Naive thymus-derived CD4-positive, alpha-beta T cell (primary cell): ENCODE measurements at places on chromosomes 13 and 19.
A peak's percentile ranks its signal among the peaks of the same experiment; 100 is the strongest.

DNA sequence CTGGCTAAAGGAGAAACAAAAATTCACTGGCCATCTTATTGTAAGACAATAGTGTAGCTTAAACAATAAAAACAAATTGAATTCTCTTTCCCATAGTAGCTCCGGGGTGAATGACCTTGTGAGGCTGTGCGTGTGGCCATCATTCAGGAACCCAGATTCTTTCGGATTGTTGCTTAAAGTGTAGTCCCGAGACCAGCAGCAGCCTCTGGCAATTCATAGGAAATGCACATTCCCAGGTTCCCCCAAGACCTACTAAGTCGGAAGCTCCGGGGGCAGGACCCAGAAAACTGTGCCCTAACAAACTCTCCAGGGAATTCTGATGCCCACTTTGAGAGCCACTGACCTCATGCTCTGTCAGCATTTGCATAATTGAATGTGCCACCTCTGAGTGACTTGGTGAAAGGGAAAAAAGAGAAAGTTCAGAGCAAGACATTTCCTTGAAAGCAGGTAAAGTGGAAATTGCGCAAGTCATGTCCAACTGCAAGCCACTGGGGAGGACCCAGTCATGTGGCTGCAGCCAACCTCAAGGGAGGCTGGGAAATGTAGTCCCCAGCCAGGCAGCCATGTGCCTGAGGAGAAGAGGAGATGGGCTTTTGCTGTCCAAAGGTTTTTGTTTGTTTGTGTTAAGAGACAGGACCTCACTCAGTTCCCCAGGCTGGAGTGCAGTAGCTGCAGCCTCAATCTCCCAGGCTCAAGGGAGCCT lies 50.7 kb upstream of the PNMA8B start:
- DNase-seq: no peak

- peak; percentile 67 for DNase-seq
These were observed 190.9 kb downstream of the COL4A1 start for GRCh38 chr13:110116072-110116487.

DNA sequence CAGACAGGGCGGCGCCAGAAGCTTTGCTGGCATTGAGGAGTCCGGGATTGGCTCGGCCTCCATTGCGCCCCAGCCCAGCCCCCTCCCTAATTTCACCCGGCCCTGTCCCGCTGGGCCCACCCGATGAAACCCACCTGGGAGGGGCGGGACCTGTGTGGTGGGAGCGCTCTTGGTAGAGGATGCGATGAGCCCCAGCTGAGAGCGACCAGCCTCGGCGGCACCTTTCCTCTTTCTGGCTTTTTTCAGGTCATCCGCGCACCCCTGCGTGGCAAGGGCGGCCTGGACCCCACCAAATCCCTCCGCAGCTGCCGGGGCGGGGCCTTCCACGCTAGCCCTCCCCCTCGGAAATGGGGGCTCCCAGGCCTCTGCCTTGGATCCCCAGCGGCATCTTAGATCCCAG lies at the start of gene ZGLP1:
TSS of gene ZGLP1 (minus strand) at position 393 of the 400 bp plus-strand sequence.
- DNase-seq: no peak

GRCh38 chr13:32284927-32285632 lies 30.1 kb downstream of the ZAR1L start:
- no peak for DNase-seq

DNA sequence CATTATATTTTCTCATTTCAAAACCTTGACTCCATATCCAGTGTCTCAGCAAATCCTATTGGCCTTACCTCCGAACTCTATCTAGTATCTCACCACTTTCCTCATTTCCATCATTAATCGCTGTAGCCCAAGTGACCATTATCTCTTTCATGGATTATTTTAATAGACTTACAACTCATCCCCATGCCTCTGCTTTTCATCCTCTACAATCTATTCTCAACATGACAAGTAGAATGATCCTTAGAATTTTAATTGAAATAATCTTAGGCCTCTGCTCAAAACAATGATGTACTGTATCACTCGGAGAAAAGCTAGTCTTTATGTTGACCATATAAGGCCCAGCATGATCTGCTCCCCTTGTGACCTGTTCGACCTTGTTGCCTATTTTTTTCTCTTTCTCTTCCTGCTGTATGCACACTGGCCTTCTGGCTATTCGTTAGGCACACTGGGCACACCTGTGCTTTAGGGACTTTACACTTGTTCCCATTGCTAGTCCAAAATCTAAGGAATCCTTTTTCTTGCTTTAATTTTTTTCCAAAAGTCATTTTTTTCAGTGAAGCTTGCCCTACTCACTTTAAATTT lies 21.4 kb downstream of the DNAJC15 start:
- no peak for DNase-seq

GRCh38 chr13:104267206-104267811 lies 1201.1 kb upstream of the SLC10A2 start:
- DNase-seq: no peak

GRCh38 chr13:113210833-113211232 lies 1.4 kb downstream of the CUL4A start:
- DNase-seq: no peak

DNA sequence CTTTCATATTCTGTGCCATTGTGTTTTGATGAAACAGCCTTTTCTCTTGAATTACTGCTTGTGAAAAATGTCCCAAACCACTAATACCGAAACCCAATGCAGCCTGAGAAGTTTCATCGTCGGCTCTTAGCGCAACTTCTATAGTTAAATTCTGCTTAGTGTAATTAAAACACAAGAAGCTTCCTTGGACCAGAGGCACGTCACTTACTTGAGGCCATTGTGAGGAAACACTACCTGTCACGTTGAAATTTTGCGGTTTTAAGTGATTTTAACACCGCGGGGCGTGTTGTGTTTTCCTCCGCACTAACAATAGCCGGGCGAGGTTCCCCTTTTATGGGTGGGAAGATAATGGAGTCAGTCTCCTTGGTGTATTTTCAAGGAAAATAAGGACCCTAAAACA lies 70.9 kb downstream of the GGACT start:
- no peak for DNase-seq

- DNase-seq: no peak
These were observed 762 bp downstream of the ZNF45 start for GRCh38 chr19:43934055-43934984.

GRCh38 chr13:30872685-30873461 lies 33.2 kb upstream of the MEDAG start:
- no peak for DNase-seq

DNA sequence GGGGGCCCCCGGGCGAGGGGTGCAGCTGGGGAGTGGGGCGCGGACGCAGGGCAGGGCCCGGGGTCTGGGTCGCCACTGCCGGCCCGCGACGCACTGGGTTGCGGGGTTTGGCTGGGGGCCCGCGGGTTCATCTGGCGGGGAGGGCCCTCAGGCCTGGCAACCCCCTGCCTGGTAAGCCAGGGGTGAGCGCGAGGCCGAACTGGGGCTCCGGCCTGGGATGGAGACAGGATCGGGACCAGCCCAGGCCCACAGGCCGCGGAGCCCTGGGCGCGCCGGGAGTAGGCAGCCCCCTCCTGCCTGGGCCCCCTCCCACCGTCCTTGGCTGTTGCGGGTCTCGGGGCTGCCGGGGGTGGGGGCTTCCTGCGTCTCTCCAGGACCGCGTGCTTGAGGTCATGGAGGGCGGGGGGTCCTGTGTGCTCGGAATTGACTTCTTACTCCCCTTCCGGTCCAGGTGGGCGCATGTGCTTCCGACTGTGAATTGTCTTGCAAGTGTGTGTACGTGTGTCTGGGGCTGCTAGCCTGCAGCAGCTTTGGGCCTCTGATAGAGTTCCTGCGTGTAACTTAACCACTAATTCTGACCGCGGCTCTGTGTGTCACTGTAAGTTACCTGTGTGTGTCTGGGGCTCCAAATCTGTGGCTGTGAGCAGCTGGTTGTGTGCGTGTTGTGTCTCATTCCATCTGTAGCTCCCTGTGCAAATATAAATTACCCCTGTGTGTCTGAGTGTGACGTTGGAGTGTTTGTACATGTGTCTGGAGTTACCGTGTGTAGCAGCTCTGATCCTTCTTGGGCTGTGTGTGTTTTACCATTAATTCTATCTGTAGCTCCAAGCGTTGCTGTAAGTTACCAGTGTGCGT lies 751 bp downstream of the GRAMD1A start:
- no peak for DNase-seq

GRCh38 chr19:1173159-1173844 lies 766 bp downstream of the SBNO2 start:
- DNase-seq: no peak

GRCh38 chr13:43988302-43988701 lies 108.6 kb downstream of the LACC1 start:
- DNase-seq: no peak

- DNase-seq: no peak
These were observed 262.1 kb downstream of the DCT start for GRCh38 chr13:94217370-94217769.

DNA sequence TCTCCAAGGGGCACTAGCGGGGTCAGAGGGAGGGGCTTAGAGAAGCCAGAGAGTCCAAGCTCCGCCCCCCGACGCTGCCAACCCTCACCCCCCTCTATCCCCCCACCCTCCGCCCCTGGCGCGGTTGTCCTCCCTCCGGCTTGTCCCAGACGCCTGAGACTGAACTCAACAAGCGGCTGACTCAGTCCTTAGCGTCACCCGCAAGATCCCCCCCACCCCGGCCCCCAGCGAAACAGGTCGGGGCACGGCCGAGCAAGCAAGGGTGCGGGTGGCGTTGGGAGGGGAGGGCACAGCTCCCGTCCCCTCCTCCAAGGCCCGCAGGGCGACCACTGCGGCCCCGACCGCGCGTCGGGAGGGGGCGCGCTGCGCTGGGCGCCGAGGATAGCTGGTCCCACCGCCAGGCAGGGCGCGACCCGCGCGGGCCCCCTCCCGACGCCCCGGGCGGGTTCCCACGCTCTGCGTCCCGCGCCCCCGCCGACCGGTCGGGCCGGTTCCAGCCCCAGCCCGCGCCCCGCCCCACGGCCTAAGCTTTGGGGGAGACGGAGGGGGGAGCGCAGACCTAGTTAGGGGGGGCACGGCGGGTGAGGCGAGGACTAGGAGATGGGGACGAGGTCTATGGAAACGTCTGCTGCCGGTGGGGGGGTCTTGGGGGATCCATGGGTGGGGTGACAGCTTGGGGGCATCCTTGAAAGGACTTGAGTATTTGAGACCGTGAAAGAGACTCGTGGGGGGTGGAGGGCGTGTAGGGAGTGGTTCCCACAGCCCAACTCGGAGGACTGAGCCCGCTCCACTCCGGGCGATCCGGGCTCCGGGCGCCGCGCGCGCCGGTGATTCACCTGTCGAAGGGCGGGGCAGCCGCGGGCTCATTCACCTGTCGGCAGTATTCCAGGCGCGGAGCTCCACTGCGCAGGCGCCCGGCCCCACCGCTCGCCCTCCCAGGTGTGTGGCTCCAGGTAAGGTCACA lies 5.1 kb downstream of the NOTCH3 start:
- no peak for DNase-seq

DNA sequence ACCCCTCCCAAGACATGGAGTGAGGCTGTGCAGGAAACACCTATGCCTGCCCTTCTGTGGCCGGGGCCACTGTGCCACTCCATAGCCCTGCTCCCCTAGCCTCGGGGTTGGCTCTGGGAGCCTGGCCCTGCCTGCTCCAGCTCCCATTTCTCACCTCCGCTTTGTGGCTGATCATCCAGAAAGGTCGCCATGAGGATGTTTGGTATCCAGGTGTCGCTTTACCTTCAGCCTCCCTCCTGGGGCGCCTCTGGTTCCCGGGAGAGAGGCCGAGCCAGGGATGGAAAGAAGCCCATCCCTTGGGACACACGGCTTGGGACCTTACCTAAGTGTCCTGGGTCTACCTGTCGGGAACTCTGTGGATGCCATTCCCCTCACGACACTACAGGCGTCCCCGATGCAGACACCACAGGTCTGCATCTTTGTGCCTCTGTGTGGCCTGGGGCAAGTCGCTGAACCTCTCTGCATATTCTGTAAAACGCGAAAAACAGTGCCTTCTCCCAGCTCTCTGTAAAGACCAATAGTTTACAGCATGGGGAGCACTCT lies 3.4 kb upstream of the MCF2L start:
- no peak for DNase-seq
